Right ventricle myocardium superior (tissue), 1 donor: ENCODE measurements at places on chromosomes 11 and 22. TPM values are rescaled to one million over a fixed set of nuclear protein-coding genes. Genes with fewer than 3 reads are reported as not detected.

PRR5L gene
- total RNA-seq = 1.5 TPM

PATL1 gene
- 21.6 TPM for total RNA-seq

OSM gene
- 0.11 TPM for total RNA-seq

CATSPER1 gene
- not detected for total RNA-seq

IGF2 gene
- 79.9 TPM for total RNA-seq

MRPL17 gene
- 46.5 TPM for total RNA-seq

VSIG2 gene
- 1.2 TPM for total RNA-seq

NTM gene
- 1.5 TPM for total RNA-seq

AQP11 gene
- 0.91 TPM for total RNA-seq

SHANK3 gene
- 19.3 TPM for total RNA-seq

CFAP300 gene
- 0.38 TPM for total RNA-seq

DDIAS gene
- 0.89 TPM for total RNA-seq

SLN gene
- total RNA-seq = 24.8 TPM

OR4D5 gene
- not detected for total RNA-seq

CCDC157 gene
- 0.51 TPM for total RNA-seq

IGLL5 gene
- not detected for total RNA-seq

OR51B5 gene
- total RNA-seq = not detected
